ENCODE measurements at places on chromosomes 2 and 18. TPM values are rescaled to one million over a fixed set of nuclear protein-coding genes. Genes with fewer than 3 reads are reported as not detected.
A peak's percentile ranks its signal among the peaks of the same experiment; 100 is the strongest.

DNA sequence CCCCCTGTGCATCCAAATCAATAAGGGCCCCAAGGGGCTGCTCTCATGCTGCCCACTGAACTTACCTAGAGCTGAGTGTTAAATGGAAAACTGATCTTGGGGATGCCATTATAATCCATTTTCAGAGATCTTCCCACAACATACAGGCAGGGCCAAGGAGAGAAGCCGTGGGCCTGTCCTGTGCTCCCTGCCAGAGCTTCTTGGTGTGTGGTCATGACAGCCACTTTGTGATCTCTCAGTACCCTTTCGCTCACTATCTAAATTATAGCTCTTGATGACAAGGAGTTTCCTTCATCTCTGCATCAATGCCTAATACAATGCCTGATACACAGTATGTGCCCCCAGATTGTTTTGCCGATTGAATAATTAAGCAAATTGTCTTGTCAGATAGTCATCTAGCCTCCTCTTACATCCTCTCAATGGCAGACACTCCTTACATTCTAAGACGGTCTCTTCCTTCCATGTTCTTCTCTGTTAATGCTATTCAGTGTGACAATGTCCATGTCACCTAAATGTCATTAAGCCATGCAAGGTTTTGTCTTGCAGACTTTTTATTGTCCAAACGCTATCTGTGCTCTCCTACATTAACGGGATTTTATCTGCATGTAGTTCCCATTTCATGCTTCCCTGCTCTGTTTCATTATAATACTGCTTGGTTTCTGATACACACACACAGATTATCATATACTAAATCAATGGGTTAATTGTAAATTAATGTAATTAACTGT is 5.9 kb downstream of the CSRNP3 start:
- no peak for DNase-seq

DNA sequence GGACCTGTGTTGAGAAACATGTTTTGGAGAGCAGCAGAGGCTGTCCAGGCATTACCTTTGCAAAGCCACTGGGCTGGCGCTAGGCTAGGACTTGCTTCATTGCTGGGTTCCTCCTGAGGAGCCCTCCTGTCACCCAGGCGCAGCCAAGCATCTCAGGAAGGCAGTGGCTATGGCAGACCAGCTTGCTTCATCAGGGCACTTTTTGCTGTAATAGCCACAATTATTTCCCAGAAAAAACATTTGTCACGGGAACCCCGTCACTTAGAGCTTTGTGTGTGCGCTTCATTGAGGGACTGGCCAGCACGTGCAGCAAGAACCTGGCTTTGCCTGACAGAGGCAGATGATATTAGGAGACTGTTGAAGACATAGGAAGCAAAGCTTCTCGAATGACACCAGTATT is 36.4 kb downstream of the SLC20A1 start:
- peak; percentile 83 for DNase-seq

- DNase-seq = peak; percentile 40
These were observed 961 bp downstream of the GPR55 start for GRCh38 chr2:230924092-230924469.

- DNase-seq = no peak
These were observed 776.0 kb downstream of the DCC start for GRCh38 chr18:53115876-53116585.

- DNase-seq = no peak
These were observed 506.8 kb upstream of the ZEB2 start for GRCh38 chr2:145026456-145027455.

GRCh38 chr2:222864296-222864695 is 3.5 kb downstream of the ACSL3 start:
- DNase-seq = no peak

GRCh38 chr2:72128059-72128842 is 19.4 kb downstream of the CYP26B1 start:
- peak; percentile 59 for DNase-seq

DNA sequence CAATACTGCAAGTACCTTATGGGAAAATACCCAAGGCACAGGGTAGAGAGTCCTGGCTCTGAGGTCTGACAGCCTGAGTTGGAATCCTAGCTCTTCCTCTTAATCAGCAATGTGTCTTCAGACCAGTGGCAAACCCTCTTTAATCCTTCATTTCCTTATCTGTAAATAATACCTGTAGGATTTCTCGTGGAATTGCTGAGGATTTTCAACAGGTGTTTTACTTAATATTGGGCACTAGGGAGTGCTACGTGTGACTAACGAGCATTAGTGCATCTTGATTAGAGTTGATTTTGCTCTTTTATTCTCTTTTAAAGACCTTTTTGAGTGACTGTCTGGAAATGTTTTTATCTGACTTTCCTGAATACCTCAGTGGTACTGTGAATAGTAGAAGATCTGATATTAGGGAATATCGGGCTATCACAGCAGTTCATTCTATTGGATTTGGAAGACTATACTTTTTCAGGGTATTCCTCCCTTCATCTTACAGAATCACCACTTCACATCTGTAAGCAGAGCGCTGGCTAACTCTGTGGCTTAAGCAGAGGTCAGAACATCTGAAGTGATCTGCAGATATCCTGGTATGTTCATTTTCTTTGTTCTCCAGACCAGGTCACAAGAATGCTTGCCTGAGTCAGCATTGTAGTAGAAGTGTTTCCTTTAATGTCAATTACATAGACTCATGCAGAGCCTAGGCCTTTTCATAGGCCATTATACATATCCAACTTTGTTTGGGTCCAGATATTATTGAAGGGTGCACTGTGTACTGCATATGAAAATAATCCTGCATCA is 49.1 kb downstream of the ARHGAP28 start:
- no peak for DNase-seq

- no peak for DNase-seq
These were observed 119.5 kb downstream of the NUP35 start for GRCh38 chr2:183243758-183244157.

DNA sequence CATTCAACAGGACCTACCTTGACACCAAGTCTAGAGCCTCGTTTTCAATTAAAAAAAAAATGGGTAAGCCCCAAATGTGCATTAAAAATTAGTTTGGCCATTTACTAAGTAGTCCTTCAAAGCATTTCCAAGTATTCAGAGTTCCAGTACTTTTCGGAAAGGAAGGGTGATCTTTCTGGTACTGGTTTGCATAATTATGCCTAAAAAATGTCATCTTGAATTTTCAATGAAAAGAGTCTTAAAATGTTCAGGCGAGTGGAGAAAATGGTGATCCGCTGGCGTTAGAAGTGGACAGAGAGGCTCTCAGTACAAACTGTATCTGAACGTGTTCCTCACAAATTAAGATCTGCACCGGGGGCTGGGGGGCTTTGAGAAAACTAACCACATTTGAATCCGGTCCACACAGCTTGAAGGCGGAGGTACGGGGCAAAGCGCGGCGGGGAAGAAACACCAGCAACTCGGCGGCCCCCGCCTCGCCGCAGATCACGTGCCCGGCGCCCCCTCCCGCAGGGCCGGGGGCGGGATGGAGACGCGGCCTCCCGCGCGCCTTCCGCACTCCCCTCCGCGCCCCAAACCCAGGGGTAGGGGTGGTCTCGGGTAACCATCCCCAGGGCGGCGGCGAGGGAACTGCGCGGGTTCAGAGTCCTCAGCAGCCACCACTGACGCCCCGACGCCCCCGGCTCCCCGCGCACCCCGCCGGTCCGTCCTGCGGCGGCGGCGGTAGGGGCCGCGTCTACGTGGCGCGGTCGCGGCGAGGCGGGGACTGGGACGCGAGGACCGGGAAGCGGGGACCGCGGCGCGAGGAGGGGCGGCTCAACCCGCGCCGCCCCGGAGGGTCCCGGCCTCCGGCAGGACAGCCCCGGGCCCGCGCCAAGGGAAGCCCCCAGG is 564 bp downstream of the LPIN2 start:
- DNase-seq = peak; percentile 93

DNA sequence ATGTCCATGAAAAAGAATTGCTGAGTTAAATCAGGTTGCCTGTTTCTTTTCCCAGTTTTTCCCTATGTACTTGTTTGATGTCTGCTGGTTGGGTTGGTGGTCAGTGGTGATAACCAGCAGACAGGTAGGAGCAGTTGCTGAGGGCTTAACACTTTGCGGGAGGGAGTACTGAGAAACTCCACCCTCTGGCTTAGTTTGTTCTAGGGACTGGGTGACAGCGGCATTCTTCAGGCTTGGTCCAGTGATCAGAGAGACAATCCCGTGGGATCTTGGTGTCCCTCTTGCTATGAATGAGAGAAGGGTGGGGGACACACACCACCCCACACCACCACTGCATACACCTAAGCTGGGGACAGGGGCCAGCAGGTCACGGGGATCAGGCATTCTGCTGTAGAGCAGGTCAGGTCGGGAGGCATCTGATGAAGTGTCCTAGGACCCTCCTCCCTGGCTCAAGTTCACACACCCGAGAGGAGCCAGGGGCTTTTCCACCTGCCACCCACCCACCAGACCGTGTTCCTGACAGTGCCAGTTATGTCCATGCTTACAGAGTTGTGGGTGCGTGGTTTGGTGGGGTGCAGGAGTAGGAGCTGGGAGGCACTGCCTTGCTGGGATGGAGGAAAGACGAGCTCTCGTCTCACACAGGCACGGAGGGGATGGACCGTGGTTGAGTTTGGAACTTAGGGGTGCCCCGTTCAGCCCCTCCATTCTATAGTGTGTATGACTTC is 21.3 kb upstream of the ALLC start:
- peak; percentile 63 for DNase-seq

DNA sequence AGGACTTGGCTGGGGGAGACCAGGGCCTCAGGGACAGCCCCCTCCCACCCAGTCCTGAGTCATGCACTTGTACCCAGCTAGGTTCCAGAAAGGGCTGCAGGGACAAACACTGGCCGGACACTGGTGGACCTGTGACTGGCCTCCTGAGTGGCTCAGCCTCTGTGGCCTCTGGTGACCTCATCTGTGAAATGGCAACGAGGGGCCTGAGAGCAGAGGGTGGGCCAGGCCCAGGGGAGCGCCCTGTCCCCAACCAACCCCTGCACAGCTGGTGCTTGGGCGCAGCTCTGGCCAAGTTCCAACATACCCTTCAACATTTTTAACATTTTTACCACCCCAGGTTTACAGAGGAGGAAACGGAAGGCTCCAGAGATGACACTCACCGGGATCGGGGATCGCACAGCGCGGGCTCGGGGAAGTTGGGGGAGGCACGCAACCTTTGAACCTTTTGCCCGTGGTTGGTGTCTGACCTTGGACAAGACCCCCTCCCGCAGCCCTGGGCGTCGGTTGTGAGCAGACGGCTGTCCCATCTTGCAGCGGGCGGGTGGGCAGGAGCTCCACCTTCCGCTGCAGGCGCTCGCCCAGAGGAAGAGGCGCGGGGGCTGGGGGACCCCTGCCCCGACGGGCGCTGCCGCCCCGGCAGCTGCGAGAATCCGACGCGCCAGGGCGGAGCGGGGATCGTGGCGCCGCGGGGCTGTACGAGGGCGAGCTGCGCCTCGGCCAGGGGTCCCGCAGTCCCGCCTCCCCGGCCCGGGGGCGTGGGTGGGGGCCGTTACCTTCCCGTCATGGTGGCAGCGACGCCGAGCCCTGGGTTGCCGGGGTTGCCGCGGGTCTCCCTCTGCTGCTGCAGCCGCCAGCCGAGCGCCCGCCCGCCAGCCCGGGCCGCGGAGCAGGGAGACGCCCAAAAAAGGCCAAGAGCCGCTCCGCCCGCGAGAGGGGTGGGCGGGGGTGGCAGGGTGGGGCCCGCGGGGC is 805 bp downstream of the LIMS2 start:
- peak; percentile 80 for DNase-seq

- no peak for DNase-seq
These were observed 102.3 kb upstream of the NEUROD1 start for GRCh38 chr2:181782660-181783059.

GRCh38 chr2:112880696-112881095 is 30.3 kb upstream of the IL37 start:
- DNase-seq = no peak

DNA sequence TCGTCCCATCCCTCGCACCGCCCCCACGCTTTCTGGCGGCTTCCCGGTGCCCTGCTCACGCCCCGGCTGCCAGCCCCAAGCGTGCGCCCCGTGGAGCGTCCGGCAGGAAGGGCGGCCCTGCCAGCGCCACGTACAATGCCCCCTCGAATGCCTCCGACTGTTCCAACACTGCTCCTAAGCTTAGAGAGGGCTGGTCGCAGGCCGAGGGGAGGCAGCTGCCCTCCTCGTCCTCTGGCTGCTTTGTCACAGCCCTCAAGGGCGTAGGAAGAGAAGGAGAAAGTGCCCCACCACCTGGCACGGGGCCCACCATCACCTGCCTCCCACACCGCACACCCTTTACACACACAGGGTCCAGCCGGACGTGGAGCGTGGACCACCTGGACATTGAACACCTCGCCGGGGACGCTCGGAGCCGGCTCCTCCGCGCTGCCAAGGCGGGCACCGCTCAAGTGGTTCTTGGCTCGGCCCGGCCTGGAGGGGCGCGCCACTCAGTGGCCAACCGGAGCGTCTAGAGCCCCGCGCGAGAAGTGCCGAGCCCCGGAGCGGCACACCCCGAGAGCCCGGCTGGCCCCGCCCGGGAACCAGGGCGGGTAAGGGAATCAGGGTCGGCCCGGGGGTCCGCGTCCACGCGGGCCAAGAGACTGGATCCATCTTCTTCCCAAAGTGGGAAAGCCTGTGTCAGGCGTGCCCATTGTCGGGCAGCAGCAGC is 830 bp downstream of the DNER start:
- no peak for DNase-seq

- no peak for DNase-seq
These were observed 44.2 kb upstream of the TBR1 start for GRCh38 chr2:161371869-161372268.

DNA sequence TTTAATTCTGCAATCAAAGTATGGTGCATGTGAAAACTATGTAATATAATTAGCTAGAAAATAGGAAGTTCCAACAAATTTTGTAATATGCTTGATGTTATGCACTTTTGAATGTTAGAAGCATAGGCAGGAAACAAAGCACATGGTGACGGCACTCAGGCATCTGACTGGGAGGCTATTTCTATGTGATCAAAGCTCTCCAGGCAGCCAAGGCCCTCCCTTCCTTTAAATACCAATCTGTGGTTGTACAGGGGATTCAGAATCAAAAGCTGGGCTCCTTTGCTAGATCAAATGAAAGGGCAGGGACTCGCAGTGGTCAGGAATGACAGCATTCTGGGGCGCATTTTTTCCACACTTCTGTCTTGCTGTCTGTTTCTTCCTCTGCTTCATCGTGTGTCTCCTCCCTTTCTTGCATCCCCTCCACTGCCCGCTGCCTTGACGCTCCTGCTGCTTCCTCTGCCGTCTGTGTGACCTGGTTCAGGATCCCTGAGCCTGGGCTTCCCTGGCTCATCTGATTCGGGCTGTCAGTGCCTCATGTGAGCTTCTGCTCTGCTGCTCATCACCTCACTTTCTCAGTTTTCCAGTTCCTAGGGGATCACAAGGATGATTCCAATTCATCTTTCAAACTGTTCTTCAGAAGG is 30.9 kb downstream of the TMEM182 start:
- no peak for DNase-seq

The LYPD6B gene
- 2.2 TPM for total RNA-seq

The BOLL gene
- total RNA-seq = not detected

The C1QL2 gene
- total RNA-seq = not detected

The LYPD6 gene
- total RNA-seq = 0.43 TPM

The MRO gene
- total RNA-seq = 5.4 TPM

The MROH2A gene
- total RNA-seq = not detected

The PAX3 gene
- 0.26 TPM for total RNA-seq
